ENCODE measurements at places on chromosomes 5 and 9. TPM values are rescaled to one million over a fixed set of nuclear protein-coding genes. Genes with fewer than 3 reads are reported as not detected.

DNA sequence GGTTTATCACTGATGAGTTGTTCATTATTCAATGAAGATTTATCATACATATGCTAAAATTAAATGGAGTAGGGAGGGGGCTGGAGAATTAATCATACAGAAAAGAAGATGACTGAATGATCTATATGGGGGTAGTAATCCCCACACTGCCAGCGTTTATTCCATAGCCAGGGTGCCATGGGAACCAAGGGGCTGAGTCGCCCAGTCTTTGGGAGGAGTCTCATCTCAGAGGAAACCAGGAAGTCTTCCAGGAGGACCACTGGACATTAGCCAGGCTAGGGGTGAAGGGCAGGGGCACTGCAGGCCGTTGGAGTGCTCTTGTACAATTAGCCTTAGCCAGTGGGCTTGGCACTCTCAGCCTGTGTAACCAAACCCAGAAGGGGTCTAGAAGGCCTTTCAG lies 226.5 kb downstream of the ARL15 start:
- no peak for DNase-seq

DNA sequence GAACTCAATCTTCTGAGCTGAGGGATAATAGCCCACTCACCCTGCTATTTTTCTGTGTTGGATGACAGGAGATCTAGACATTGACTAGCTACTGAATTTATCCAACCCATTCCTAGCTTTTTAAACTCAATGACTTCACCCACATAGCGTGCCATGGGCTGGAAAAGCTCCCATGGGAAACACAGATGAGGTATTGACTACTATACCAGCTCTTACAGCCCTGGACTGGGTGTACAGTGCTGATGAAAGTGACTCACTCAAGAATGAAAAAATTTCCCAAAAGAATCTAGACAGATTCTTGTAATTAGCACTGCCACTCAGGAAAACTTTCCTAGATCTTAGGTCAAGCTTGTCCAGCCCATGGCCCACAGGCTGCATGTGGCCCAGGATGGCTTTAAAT lies 72.7 kb upstream of the NREP start:
- DNase-seq = no peak

DNA sequence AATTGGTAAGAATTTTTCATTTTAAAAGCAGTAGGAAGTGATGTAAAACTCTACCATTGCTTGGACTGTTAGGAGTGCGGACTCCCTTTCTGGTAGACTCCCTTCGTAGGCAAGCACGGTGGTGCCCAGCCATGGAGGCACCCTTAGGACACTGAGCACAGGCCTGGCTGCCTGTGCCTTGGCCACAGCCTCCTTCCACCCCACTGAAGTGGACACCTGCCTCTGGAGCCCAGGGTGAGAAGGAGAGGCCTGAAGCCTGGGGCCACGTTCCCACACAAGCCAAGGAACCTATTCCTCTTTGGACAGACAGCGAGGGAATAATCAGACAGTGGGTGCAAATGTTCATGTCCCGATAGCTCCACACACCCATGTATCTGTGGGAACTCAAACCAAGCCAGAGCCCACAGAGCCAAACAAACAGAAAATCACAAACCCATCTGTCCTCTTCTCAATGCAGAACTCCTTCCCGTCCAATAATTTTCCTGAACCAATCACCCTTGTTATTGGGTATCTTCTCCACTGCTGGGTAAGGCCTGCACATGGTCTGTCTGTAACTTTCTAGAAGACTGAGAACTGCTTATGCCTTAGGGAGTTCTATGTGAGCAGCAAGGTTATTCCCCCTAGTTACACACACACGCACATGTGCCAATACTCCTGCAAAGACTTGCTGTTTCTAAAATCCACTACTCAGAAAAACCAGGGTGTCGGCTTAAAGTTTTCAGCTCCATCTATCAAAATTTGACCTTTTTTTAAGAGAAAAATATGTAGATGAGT lies 45.2 kb downstream of the UBE2QL1 start:
- no peak for DNase-seq

- peak; percentile 48 for DNase-seq
Measured at GRCh38 chr9:22141908-22142307, 132.8 kb upstream of the CDKN2B start.

The ENTPD2 gene
- 0.60 TPM for total RNA-seq

DNA sequence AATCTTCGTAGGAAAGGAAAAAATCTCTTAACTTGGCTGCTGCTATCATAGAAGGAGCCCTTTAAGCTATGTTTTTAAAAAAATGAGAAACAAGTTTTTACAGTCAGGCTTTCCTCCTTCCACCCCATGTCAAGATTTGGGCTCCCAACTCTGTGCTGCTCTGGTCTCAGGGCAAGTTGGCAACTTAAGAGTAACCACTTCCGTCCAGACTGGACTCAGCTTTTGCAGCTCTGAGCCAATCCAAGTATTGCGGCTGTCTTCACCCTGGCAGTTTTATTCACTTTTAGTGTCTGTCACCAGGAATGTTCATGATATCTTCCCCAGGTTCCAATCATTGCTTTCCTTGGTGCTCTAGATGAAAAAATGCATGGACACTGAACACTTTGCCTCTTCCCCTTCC lies 115.9 kb upstream of the GAS1 start:
- DNase-seq = no peak

The P4HA2 gene
- total RNA-seq = 60.2 TPM

The ADGRD2 gene
- not detected for total RNA-seq

The PCDHB8 gene
- total RNA-seq = 6.1 TPM

The ODF2 gene
- total RNA-seq = 19.1 TPM

DNA sequence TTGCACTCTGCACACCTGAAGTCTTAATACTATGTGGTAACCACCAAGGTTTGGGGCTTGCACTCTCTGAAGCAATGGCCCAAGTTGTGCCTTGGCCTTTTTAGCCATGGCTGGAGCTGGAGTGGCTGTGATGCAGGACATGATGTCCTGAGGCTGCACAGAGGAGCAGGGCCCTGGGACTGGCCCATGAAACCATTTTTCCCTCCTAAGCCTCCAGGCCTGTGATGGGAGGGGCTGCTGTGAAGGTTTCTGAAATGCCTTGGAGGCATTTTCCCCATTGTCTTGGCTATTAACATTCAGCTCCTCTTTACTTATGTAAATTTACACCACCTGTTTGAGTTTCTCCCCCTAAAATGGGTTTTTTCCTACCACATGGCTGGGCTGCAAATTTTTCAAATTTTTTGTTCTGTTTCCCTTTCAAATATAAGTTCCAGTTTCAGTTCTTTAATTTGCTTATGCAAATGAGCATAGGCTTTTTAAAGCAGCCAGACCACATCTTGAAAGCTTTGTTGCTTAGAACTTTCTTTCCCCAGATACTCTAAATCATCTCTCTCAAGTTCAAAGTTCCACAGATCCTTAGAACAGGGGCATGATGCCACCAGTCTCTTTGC lies 237.4 kb upstream of the DMAC1 start:
- no peak for DNase-seq

The SMIM33 gene
- total RNA-seq = not detected

- no peak for DNase-seq
Measured at GRCh38 chr9:109919736-109920408, 139.9 kb downstream of the PALM2AKAP2 start.

DNA sequence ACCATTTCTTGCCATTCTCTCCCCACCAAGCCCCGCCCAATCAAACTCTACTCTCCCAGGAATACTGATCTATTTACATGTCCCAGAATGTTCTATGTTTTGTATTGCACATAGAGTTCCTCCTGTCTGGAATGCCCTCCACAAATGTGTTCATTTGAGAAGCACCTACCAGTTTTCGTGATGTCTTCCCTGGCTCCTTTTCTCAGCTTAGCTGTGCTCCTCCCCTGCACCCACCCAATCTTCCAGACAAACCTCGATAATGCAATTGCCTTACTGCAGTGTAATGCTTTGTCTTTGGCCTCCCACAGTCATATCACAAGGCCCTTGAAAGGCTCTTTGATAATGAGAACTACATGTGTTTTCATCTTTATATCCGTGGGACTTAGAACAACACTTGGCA lies 214.5 kb upstream of the ANKRD55 start:
- no peak for DNase-seq

GRCh38 chr5:54360925-54361662 lies 50.7 kb upstream of the ARL15 start:
- no peak for DNase-seq

The FGF18 gene
- total RNA-seq = 2.1 TPM

GRCh38 chr9:113664181-113664875 lies 200.8 kb downstream of the RGS3 start:
- DNase-seq = no peak

- no peak for DNase-seq
Measured at GRCh38 chr5:176812269-176813259, 2.2 kb downstream of the UNC5A start.

DNA sequence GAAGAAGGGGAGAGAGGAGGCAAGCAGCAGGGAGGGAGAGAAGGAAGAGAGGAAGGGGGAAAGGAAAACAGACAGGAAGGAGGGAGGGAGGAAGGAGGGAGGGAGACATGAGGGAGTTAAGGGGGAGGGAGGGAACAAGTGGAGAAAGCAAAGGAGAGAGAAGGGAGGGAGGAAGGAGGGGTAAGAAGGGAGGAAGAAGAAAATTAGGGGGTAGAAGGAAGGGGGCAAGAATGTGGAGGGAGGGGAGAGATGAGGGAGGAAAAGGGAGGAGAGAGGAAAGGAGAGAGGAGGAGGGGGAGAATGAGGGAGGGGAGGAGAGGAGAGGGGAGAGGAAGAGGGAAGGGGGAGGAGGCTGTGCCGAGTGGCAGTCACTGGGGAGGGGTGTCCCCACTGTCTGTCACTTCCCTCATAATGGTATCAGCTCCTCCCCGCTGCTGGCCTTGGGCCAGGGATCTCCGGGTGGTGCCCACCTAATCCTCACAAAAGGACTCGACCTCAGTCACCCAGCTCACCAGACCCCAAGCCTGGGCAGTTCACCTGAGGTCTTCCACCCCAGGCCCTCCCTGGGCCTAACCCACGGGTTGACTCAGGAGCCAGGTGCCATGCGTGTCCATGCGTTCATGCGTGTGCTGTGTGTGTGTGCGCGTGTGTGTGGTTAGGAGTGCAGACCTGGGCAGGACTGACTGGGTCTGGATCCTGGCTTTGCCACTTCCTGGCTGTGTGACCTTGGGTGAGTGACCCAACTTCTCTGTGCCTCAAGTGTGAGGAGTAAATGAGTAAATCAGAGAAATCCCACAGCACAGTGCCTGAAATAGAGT lies 18.1 kb downstream of the C9orf50 start:
- DNase-seq = no peak

- no peak for DNase-seq
Measured at GRCh38 chr9:89488131-89488530, 9.8 kb downstream of the SEMA4D start.

DNA sequence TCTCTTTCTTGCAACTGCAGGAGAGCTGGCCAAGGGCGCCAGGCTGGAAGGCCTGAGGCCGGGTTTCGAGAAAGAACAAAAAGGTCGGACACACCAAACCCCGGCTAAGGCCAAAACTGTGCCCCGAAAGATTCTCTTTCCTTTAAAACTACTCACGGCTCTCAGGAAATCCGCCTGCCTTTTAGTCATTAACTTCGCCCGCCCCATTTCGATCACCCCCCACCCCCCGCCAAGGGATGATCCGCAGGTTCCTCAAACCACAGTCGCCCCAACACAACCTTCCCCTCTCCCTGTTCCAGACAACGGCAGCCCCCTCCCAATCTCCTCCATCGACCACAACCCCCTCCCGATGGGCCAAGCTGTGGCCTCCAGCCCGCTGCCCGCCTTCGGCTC lies 536 bp downstream of the FEM1C start:
- DNase-seq = no peak
